Activated CD4-positive, alpha-beta T cell treated with anti-CD3 and anti-CD28 coated beads for 24 hours (primary cell): ENCODE measurements at places on chromosomes 13 and 19.

- DNase-seq: no peak
Observed at GRCh38 chr13:99601535-99601934, 100.3 kb downstream of the TM9SF2 start.

DNA sequence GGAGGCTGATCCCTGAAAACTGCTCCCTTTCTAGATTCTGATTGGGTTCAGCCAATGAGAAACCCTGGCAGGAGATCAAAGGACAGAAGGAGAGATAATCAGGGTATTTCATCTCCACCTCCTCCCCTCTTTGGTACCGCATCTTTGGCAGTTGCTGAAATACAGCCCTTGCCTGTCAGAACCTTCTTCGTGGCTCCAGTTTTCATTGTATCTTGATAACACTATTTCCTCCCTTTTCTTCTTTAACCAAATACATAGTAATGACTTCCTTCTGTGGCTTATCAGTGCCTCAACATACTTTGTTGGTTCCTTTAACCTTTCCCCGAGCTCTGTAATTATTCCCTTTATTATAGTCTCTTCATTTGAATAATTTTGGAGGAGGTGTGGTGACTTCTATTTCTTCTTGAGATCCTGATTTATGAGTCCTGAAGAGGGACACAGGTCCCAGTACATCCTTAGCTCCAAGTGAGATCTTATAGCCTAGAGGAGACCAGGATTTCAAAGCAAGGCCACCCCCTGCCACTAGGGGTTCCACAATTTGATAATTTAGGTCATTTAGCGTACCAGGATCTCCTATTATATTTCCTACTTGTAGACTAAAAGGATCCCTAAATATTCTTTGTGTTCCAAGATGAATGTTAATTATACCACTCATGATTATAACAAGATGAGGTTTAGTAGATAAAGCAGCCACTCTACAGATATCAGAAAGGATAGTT is 98.0 kb downstream of the EDNRB start:
- DNase-seq: no peak

DNA sequence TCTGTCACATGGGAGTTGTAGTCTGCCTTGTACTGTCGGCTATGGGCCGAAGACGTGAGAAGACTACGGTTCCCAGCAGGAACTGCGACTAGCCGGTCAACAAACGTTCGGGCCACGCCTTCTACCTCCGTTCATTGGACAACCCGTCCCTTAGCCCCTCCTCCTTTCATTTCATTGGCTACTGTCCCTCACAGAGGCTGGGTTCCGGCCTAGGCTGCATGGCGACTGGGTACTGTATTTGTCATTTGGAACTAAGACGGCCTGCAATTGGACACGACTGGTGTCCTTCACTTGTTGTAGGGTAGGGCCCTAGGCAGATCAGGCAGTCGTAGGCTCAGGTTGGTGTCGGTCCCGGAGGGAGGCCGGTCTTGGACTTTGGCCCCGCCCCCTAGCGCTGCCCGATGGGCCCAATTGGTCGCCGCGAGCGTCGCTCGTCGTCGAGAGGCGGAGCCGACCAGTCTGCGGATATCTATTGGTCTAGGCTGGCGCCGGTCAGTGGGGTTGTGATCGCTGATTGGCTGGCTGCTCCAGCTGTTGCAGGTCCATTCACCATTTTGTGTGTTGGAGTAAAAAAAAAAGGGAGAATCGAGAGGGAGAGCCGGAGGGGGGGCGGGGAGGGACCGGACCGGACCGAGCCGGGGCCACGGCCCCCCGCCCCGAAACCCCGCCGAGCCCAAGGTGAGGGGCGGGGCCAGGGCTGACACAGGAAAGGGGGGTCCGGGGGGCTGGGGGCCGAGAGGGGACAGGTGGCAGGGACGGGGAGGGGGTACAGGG is at the start of gene CIC:
CIC (plus strand) TSS at position 549 of the 774 bp plus-strand sequence. CDS start 2,532 bp downstream, outside the sequence.
- DNase-seq: peak; percentile 97

- DNase-seq: no peak
Observed at GRCh38 chr13:63636316-63636993, 2220.8 kb upstream of the PCDH20 start.

DNA sequence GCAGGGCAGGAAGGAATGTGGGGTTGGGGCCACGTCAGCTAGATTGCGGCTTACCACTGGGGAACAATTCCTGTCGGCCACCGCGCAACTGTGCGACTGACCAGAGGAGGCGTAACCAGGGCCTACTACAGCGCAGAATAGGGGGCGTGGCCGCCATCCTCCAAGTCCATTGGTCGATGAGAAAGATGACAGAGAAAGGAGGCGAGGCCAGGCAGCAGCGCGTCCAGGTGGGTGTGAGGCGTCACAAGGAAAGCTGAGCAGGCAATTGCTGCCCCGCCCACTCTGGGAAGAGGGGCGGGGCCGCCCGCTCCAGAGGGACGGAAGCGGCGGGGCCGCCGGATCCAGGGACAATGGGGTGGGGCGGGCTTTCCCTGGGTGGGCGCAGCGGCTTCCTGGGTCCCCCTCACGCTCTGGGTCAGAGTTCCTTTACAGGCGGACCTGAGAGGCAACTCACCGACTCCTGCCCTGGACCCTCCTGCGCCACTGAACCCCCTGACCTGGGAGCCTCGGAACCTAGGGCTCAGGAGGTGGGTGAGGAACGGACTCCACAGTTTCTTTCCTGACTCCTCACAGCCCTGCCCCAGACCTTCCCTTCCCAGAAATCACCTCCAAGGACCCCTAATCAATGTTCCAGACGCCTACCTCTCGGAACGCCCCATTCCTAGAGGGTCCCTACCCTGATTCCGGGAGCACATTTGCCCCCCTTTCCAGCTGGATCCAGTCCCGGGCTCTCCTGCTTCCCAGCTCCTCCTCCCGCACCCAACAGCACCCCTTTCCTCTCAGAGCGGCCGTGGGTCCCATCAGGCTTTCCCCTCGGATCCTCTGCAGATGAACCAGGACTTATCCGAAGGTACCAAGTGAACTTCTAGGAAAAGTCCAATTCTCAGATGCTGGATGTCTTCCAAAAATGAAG is 101.5 kb upstream of the ZNF492 start:
- DNase-seq: no peak

- no peak for DNase-seq
Observed at GRCh38 chr13:104936304-104936703, 1599.2 kb downstream of the EFNB2 start.

DNA sequence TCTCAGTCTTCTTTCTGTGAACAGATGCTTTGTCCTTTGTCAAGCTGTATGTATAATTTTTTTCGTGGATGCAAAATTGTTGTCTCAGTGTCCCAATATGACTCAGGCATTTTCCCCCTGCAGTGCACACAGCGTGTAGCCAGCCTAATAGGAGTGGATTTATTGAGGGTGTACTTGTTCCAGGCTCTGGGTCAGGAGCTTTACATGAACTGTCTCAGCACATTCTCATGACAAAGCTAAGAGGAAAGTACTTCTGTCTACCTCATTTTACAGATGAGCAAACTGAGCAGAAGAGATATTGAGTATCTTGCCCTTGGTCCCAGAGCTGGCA is 50.8 kb downstream of the STK24 start:
- DNase-seq: no peak

GRCh38 chr19:12970070-12970820 is 869 bp downstream of the DAND5 start:
- no peak for DNase-seq

- DNase-seq: no peak
Observed at GRCh38 chr19:31354316-31354715, 5.1 kb upstream of the TSHZ3 start.

GRCh38 chr19:32022044-32022640 is 323.3 kb upstream of the ZNF507 start:
- DNase-seq: no peak

GRCh38 chr13:44812818-44813217 is 176.5 kb downstream of the NUFIP1 start:
- DNase-seq: no peak

- no peak for DNase-seq
Observed at GRCh38 chr13:59458908-59459579, 704.7 kb downstream of the DIAPH3 start.

DNA sequence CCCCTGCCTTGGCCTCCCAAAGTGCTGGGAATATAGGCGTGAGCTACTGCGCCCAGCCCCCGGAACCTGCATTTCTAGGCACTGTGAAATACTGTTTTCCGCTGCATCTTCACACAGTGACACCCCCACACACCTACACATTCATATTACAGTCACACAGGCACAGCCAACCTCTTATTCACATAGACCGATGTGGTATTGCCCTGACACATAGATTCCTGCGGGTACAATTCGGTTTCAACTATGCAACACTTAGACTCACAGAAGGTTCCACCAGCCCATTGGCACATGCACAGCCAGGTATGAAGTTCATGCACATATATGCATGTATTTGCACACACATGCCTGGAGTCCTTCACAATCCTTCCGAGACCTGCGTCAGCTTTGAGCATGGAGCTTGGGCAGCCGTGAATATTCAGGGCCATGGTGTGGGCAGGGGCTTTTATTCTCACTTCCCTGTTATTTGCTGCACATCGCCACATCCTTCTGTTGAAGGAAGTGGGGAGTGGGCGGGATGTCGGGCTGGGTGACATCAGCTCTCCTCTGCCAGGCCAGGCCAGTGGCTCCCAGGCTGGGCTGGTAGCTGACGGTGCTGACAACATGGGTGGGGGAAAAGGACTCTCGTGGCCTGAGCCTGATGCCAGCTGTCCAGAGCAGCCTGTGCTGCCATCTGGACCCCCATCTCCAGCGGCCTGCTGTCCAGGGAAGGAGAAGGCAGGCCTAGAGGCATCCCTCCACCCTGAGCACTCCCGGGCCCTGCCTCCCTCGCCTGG is 5.4 kb upstream of the CDC37 start:
- no peak for DNase-seq

- no peak for DNase-seq
Observed at GRCh38 chr13:88068975-88069374, 397.8 kb downstream of the SLITRK5 start.

GRCh38 chr13:111873676-111874178 is 193.2 kb upstream of the SOX1 start:
- no peak for DNase-seq

- peak; percentile 50 for DNase-seq
Observed at GRCh38 chr19:36489920-36490415, 607 bp upstream of the ZNF566 start.

GRCh38 chr13:21095311-21095710 is 33.9 kb upstream of the LATS2 start:
- DNase-seq: no peak

GRCh38 chr19:52221831-52222375 is 32.1 kb downstream of the PPP2R1A start:
- DNase-seq: no peak

DNA sequence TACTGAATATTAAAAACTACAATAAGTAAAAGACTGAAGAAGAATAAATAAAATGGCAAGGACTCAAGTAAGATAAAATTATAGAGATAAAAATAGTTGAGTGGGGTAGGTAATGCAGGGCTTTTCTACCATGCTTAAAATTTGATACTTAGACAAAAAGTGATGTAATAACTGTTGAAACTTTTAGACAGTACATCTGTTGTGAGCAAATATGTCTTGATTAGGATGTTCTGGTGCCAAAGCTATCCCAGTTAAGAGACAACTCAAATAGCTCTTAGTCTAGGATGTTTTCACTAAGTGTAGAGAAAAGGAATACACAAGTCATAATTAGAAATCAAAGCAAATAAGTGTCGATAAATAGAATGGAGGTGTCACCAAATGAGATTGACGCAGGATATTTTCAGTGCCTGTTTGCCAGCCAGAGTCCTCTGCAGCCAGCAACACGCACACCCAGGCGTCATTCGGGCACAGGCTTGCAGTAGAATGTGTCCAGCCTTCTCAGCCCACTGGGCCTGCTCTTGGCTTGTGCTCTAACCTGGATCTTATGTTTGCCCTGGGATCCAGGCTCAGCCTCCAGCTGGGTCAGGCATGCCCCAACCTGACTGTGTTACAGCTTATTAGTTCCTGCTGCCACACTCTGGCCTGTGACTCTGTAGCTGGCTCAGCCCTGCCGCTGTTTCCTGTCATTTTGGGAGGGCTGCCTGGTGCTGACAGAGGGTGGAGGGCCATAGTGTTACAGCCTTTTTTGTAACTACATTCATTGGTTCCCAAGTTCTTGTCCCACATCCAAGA is 766.2 kb downstream of the PCDH17 start:
- DNase-seq: no peak

DNA sequence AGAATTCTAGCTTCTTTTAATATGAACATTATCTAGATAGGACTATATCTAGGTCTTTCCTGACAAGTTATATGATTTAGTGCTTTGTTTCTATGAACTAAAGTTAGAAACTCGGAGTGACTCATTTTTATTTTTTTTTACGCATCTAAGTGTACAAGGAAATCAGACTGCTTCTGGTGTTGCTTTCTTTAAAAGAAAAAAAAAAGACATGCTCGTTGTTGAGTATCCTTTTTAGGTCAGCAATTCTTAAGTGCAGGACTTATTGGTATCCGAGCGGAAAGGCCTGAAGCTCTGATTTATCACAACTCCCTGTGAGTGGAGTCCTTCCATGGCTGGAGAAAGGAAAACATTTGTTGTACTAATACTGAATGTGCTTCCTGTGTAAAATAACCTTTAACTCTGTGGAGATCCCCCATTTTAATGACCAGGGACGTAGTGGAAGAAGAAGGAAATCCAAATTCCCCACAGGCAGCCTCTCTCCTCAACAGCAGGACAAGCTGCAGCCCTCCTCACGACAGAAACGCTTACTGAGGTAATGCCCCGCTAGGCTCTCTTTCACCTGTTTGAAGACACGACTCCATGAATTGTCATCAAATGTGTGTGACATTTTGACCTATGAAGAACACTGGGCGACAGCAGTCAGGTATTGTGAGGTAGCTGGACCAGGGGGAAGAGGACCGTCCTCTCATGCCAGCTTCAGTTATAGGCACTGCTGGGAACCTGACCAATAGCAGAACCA is 17.9 kb upstream of the POMP start:
- DNase-seq: no peak

DNA sequence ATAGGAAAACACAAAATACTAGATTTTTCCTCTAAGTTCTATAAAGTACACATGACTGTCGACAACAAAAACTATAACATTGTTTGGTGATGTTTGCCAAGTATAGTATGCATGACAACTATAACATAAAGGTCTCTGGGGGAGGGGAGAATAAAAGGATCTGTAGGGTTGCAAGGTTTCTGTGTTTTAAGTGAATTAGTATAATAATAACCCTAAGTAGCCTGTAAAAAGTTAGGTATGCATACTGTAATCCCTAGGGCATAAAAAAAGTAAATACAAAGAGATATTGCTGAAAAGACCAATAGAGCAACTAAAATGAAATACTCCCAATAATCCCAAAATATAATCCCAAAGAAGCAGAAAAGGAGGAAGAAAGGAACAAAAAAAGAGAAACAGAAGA is 14.6 kb downstream of the MYCBP2 start:
- DNase-seq: no peak

GRCh38 chr13:83907196-83907989 is 25.1 kb upstream of the SLITRK1 start:
- DNase-seq: no peak

GRCh38 chr13:40168425-40169166 is 497.8 kb downstream of the FOXO1 start:
- DNase-seq: no peak

- no peak for DNase-seq
Observed at GRCh38 chr13:46389457-46390451, 2.7 kb upstream of the RUBCNL start.

GRCh38 chr19:5826531-5827341 is 12.8 kb downstream of the FUT6 start:
- no peak for DNase-seq

DNA sequence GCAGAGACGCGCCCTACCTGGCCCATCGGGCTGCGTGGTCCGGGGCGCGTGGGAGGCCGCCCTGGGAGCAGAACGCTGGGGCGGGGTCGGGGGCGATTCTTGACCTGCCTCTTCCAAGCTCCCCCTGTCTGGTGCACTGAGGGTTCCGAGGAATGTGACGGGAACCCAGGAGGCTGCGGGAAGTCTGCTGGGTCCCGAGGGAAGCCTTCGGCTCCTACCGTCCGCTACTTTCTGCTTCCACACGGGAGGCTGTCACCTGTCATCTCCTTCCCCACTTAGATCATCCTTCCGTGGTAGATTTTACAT is 781 bp upstream of the SPRYD7 start:
- DNase-seq: no peak
